ENCODE measurements at places on chromosomes 11 and 22. TPM values are rescaled to one million over a fixed set of nuclear protein-coding genes. Genes with fewer than 3 reads are reported as not detected.

The UQCR10 gene
- 321 TPM for total RNA-seq

The DLAT gene
- total RNA-seq: 157 TPM

The LAYN gene
- 3.3 TPM for total RNA-seq

DNA sequence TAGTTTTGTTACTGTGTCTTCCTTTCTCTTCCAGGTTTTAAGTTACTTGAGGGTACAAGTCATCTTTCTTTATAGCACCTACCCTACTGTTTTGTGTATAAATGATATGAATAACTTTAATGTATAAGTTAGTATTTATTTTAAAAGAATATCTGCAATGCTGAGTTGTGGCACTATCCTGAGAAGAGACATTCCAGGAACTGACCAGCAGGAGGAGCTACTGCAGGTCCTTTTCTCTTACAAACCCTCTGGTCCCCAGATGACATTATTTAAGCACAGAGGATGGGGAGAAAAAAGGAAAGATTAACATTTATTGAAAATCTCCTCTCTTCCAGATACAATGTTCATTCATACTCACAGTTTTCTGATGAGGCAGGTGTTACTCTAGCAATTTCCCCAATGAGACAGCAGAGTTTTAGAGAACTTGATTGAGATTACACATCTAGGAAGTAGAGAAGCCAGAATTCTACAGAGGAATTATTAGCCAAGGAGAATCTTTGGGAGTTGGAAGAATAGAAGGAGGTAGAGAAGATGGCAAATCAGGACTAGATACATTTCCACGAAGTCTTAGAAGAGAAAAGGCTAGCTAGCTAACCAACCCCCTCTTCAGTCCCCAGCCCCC lies 541.2 kb upstream of the API5 start:
- DNase-seq: no peak

DNA sequence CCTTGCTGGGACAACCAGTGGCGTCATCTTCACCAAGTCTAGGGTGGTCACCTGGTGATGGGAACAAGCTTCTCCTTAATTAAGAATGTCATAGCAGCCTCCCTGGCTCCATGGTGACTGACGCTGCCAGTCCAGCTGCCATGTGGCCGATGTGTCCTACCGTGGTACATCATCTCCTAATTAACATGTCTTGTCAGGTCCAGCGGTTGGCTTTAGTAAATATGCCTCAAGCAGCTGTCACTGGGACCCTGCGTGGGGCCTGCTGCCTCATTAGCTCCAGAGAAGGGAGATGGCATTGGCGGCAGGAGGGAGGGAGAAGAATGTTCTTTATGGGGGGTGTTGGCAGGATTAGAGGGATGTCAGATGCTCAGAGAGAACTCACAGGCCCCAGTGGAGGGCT lies 271.9 kb downstream of the ST3GAL4 start:
- no peak for DNase-seq

DNA sequence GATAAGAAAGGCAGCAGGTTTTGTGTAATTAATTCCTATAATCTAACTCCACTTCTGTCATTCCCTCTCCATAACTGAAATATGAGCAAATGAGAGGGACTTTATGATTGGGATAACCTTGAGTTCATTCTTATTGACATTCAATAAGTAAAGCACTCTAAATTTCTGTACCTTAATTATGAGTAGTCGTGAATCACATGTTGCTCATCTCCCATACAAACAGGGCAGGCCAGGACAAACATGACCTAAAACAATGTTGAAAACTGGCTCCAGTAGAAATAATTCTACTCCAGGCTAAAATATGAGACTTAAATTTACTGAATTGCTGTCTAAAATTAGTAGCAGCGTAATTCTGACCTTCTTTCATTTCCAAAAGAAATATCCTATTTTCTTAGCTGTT lies 505.4 kb downstream of the NELL1 start:
- DNase-seq: no peak

GRCh38 chr11:125519860-125520834 lies 24.1 kb upstream of the FEZ1 start:
- no peak for DNase-seq

Data from heart left ventricle (tissue), 16 donors.